CD4-positive, alpha-beta T cell treated with Interleukin-17A for 1 hour (primary cell): ENCODE measurements at places on chromosomes 5 and 9.

GRCh38 chr9:116380496-116380995 lies 227.0 kb downstream of the PAPPA start:
- DNase-seq = no peak

DNA sequence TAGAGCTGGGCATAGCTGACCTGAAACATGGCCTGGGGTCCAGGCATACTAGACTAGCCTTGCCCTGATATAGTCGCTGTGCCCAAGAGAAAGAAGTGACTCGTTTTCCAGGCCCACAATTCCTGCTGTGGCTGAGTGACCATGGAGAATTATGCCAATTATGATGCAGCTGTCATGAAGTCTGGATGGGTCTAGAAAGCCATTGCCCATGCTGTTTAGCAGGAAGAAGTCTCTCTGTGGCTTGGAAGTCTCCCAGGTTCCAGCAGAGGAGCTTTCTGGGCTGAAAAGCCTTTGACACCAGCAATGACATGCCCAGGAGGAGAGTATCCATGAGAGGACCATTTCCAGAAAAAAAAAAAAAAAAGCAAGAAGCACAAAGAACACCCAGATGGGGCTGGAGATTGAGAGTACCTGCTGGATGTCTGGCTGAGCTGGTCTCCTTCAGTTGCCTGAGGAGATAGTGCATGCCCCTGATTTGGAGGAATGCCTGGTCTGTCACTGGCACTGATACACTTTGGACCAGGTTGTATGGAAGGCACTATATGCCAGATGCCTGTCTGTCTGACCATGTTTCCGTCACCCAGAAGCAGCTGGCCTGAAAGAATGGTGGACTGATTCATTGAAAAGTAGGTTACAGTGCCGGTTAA lies 128.0 kb upstream of the EPB41L4A start:
- no peak for DNase-seq

GRCh38 chr5:168359820-168360460 lies 68.5 kb downstream of the WWC1 start:
- DNase-seq = no peak

GRCh38 chr5:139710319-139711066 lies 62.3 kb downstream of the CXXC5 start:
- DNase-seq = peak; percentile 71
